Tibial nerve (tissue), 4 donors: ENCODE measurements at places on chromosomes 12 and 14.

GRCh38 chr12:3973973-3974644, 100.9 kb upstream of the PARP11 start:
- H3K27me3 ChIP-seq = no peaks in the 10 kb centered on the region
- H3K4me3 ChIP-seq = no peak overlapping the region
- no peak overlapping the region for H3K27ac ChIP-seq
- no peak for DNase-seq
- H3K36me3 ChIP-seq = no peaks in the 10 kb centered on the region

DNA sequence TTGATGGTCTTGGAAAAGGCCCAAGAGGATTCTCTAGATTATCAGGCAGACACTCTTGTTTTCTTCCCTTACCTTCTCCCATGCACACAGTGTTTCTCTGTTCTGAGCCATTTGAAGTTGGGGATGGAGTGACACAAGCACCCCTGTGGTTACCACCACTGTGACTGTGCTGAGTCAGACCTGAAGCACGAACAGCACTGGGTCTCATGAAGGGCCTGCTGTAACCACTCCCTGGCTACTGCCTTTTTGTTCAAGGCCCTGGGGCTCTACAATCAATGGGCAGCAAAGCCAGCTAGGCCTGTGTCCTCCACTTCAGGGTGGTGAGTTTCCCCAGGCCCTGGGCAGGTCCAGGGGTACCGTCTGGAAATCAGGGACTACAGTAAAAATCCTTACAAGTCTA, 65.5 kb downstream of the TSPAN8 start:
- H3K4me3 ChIP-seq = no peak overlapping the region
- no peaks in the 10 kb centered on the region for H3K4me1 ChIP-seq
- DNase-seq = no peak

DNA sequence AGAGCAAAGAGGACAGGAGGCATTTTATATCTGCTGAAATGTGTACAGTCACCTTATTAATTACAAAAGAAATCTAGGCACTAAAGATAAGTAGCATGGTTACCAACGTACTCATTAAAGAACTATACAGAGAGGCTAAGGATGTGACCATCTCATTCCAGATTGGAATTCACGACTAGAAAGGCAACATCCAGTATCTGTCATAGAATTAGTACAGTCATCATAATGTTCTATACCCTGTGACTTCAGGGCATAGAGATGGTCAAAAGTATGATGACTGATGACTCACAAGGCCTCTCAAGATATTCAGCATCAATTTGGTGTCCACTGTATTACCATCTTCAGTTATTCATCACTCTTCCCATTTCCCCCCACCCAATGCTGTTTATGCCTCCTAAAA, 144.0 kb upstream of the PLEKHG7 start:
- H3K27me3 ChIP-seq = no peaks in the 10 kb centered on the region
- peak overlapping the region; percentile 16 for H3K27ac ChIP-seq
- no peak for DNase-seq
- no peak overlapping the region for H3K4me3 ChIP-seq
- H3K36me3 ChIP-seq = no peaks in the 10 kb centered on the region

- no peak for DNase-seq
- H3K27ac ChIP-seq = no peak overlapping the region
- no peak overlapping the region for H3K4me3 ChIP-seq
- no peaks in the 10 kb centered on the region for H3K36me3 ChIP-seq
- no peaks in the 10 kb centered on the region for H3K4me1 ChIP-seq
These were observed 70.5 kb upstream of the ATP2B1 start for GRCh38 chr12:89779090-89779489.

- H3K36me3 ChIP-seq = no peaks in the 10 kb centered on the region
- H3K27ac ChIP-seq = no peak overlapping the region
- no peak for DNase-seq
These were observed 44.1 kb downstream of the PITPNM2 start for GRCh38 chr12:123106640-123107359.

DNA sequence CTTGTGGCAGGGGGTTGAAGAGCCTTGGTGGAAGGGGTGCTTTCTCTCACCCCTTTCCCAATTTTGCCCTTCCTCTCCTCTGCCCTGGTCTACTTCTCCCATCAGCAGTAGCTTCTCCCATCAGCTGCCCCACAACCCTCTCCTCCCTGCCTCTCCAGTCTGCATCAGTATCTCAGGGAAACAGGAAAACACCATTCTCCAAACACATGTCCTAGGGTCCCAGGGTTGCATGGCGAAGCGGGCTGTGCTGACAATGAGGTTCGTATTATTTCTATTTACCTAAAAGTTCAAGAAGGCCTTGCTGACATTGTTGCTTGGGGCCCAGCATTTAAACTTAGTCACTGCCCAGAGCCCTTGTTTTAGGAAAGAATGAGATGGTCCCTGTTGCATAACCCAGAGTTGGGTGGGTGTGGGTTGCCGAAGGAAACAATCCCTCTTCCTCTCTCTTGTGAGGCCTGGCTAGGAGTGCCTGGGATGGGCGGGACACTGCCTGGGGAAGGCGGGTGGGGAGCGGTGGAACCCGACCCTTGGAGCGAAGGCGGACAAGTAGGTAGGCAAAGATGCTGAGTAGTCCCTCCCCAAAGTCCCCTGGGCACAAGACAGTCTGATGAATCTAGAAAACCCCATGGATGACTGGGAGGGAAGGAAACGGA, 1.3 kb upstream of the IGFBP6 start:
- peaks cover 13% of the 10 kb centered on the region for H3K36me3 ChIP-seq
- peaks cover 35% of the 10 kb centered on the region for H3K4me1 ChIP-seq
- H3K4me3 ChIP-seq = peak overlapping the region; percentile 85

- DNase-seq = no peak
- H3K4me1 ChIP-seq = no peaks in the 10 kb centered on the region
- H3K27me3 ChIP-seq = no peaks in the 10 kb centered on the region
- no peak overlapping the region for H3K27ac ChIP-seq
- no peak overlapping the region for H3K4me3 ChIP-seq
These were observed 63.2 kb upstream of the INSM2 start for GRCh38 chr14:35470755-35471154.

GRCh38 chr12:1310653-1311052, 283.7 kb downstream of the FBXL14 start:
- H3K27ac ChIP-seq = no peak overlapping the region
- no peak for DNase-seq
- no peaks in the 10 kb centered on the region for H3K4me1 ChIP-seq

GRCh38 chr12:111330800-111331752, 37.8 kb downstream of the PHETA1 start:
- no peaks in the 10 kb centered on the region for H3K36me3 ChIP-seq
- DNase-seq = no peak

DNA sequence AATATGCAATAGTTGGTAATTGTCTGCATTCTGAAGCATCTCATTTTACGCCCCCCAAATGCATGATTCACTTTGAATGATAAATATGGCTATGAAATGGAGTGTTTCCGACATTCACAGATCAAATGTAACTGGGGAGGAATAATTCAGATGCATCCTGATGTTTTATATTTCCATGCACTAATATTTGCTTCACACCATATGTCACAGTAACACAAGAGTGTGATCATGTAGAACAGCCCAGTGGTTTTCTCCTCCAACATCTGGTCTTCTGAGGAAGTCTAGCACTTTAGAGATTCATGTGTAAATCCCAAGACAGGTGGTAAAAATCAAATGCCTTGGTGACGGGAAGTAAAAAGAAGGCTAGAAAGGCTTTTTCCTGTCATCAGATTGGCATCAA, 273.1 kb downstream of the DIO2 start:
- no peaks in the 10 kb centered on the region for H3K4me1 ChIP-seq
- no peaks in the 10 kb centered on the region for H3K36me3 ChIP-seq
- DNase-seq = no peak
- no peak overlapping the region for H3K27ac ChIP-seq
- no peaks in the 10 kb centered on the region for H3K27me3 ChIP-seq
- H3K4me3 ChIP-seq = no peak overlapping the region

GRCh38 chr12:6302621-6303020, 7.9 kb upstream of the PLEKHG6 start:
- no peak overlapping the region for H3K27ac ChIP-seq
- H3K27me3 ChIP-seq = no peaks in the 10 kb centered on the region
- DNase-seq = no peak

- H3K27me3 ChIP-seq = no peaks in the 10 kb centered on the region
- no peak overlapping the region for H3K4me3 ChIP-seq
These were observed 80.1 kb upstream of the PDZRN4 start for GRCh38 chr12:41108032-41108431.

DNA sequence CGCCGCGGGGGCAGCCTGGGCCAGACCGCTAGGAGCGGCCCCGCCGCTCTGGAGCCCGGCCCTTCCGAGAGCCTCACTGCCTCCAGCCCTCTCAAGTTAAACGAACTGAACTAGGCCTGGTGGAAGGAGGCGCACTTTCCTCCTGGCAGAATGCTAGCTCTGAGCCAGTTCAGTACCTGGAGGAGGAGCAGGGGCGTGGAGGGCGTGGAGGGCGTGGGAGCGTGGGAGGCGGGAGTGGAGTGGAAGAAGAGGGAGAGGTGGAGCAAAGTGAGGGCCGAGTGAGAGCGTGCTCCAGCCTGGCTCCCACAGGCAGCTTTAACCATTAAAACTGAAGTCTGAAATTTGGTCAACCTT, 5.3 kb downstream of the LTB4R start:
- H3K27me3 ChIP-seq = no peaks in the 10 kb centered on the region
- no peaks in the 10 kb centered on the region for H3K4me1 ChIP-seq
- no peak overlapping the region for H3K27ac ChIP-seq
- no peaks in the 10 kb centered on the region for H3K36me3 ChIP-seq
- no peak overlapping the region for H3K4me3 ChIP-seq
- no peak for DNase-seq

DNA sequence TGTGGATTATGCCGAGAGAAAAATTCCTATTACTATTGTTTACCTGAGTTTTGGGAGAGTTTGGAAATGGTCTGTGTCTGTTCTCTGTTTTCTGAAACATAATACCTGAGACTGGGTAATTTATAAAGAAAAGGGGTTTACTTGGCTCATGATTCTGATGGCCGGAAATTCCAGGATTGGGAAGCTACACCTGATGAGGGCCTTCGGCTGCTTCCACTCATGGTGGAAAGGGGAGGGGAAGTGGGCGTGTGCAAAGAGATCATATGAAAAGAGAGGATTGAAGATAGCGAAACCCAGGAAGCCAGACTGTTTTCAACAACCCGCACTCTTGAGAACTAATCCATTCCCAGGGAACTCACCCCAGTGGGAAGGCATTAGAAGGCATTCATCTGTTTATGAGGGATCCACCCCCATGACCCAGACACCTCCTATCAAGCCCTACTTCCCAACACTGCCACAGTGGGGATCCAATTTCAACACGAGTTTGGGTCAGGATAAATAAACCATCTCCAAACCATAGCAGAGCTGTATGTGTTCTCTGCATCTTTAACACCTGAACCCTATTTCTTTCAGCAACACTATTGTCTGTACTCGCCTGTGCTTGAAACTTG, 51.1 kb downstream of the APAF1 start:
- H3K27me3 ChIP-seq = no peaks in the 10 kb centered on the region
- H3K4me3 ChIP-seq = no peak overlapping the region
- no peaks in the 10 kb centered on the region for H3K4me1 ChIP-seq
- no peak for DNase-seq

DNA sequence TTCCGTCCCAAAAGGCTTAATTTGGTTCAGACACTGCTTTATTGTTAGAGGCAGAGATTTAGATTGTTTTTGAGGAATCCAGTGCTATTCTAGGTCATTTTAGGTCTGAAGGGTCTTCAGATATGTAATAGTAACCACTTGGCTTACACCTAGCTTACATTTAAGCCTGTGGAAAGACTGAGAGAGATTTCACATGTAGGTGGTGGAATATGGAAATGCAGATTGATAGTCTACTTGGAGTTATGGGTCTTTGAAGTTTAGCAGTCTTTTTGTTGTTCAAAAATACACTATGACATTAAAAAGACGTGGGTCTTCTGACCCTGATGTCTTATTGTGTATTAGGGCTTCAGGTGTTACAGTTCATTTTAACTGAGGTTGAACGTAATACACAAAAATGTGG, 51.4 kb upstream of the CCT2 start:
- no peak for DNase-seq
- H3K27me3 ChIP-seq = no peaks in the 10 kb centered on the region
- no peaks in the 10 kb centered on the region for H3K36me3 ChIP-seq
- H3K27ac ChIP-seq = peak overlapping the region; percentile 4

- H3K27ac ChIP-seq = no peak overlapping the region
- no peaks in the 10 kb centered on the region for H3K4me1 ChIP-seq
- no peaks in the 10 kb centered on the region for H3K36me3 ChIP-seq
- H3K4me3 ChIP-seq = no peak overlapping the region
- DNase-seq = no peak
These were observed 41.4 kb downstream of the KLRG1 start for GRCh38 chr12:9030776-9031175.

DNA sequence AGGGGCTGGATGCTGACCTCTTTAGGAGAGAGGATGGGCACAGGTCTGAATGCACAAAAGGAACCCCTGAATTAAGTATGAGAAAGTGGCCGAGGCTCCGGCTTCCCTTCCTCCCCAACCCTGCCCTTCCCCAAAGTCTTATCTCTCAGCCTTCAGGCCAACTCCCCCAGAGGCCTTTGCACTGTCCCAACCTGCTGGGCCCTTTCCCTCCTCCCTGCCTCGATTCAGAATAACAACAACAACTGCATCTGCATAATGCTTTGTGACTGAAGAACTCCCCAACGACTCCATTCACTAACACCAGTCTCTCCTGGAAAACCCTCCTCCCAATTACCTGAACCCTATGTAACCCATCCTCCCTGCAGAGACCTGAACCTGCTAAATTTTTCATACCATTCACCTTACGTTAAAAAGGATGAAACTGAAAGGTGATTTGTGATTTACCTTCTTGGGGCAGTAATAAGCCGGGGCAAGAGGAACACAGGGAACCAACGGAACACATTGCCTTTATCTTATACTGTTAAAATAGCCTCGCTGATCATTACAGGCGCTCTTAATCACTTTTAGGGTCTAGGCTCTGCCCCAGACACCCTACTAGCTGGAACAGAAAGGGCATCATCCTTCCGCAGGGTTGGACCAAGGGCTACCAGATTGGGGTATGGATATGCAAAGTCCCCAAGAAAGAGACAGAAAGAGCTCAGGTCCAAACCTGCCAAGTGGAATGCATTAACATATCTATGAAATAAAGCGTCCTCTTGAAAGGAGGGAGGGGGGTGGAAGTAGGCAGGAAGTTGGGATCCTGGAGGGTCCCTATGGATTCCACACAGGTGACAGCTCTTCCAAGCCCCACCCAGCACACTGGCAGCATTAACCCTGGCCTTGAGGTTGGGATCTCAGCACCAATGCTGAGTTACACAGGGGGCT, 24.2 kb upstream of the FOXN3 start:
- H3K4me3 ChIP-seq = no peak overlapping the region
- no peaks in the 10 kb centered on the region for H3K27me3 ChIP-seq
- H3K36me3 ChIP-seq = no peaks in the 10 kb centered on the region
- H3K27ac ChIP-seq = no peak overlapping the region
- H3K4me1 ChIP-seq = no peaks in the 10 kb centered on the region
- no peak for DNase-seq

- H3K27ac ChIP-seq = no peak overlapping the region
- no peak overlapping the region for H3K4me3 ChIP-seq
- no peaks in the 10 kb centered on the region for H3K27me3 ChIP-seq
- no peak for DNase-seq
These were observed 133.5 kb upstream of the DAAM1 start for GRCh38 chr14:59055006-59055405.

GRCh38 chr14:24136684-24137528, 912 bp downstream of the PSME1 start:
- no peaks in the 10 kb centered on the region for H3K27me3 ChIP-seq
- no peak for DNase-seq
- H3K4me3 ChIP-seq = peak overlapping the region; percentile 76
- peaks cover 14% of the 10 kb centered on the region for H3K36me3 ChIP-seq
- H3K27ac ChIP-seq = peak overlapping the region; percentile 99

GRCh38 chr12:6030081-6030480, 85.0 kb upstream of the ANO2 start:
- no peaks in the 10 kb centered on the region for H3K36me3 ChIP-seq
- DNase-seq = no peak
- no peaks in the 10 kb centered on the region for H3K4me1 ChIP-seq
- H3K27me3 ChIP-seq = no peaks in the 10 kb centered on the region
